Lower lobe of right lung (tissue), 2 donors: ENCODE measurements at places on chromosomes 2 and 18. TPM values are rescaled to one million over a fixed set of nuclear protein-coding genes. Genes with fewer than 3 reads are reported as not detected.

The HOXD12 gene
- not detected for total RNA-seq

DNA sequence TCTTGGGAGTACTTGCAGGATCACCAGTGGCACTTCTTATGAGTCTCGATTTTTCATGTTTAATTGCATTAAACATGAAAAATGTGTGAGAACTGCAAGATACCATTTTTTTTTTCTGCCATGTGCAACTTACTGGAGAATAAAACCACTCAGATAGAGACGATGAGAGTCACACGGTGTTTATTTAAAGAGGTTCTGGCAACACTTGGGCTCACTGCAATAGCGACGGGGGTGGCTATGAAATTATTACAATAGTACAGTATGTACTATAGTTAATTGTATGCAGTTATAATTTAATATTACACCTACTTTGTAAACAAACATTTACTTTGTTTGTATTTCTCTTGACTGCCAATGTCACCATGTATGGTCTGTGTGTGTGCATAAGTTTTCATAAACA, 479.8 kb downstream of the NUP35 start:
- no peak for DNase-seq

The DIS3L2 gene
- total RNA-seq, result 34.4 TPM

The KIAA1328 gene
- total RNA-seq, result 17.8 TPM

The NEB gene
- total RNA-seq, result 0.83 TPM

The ERBB4 gene
- total RNA-seq, result 25.3 TPM

DNA sequence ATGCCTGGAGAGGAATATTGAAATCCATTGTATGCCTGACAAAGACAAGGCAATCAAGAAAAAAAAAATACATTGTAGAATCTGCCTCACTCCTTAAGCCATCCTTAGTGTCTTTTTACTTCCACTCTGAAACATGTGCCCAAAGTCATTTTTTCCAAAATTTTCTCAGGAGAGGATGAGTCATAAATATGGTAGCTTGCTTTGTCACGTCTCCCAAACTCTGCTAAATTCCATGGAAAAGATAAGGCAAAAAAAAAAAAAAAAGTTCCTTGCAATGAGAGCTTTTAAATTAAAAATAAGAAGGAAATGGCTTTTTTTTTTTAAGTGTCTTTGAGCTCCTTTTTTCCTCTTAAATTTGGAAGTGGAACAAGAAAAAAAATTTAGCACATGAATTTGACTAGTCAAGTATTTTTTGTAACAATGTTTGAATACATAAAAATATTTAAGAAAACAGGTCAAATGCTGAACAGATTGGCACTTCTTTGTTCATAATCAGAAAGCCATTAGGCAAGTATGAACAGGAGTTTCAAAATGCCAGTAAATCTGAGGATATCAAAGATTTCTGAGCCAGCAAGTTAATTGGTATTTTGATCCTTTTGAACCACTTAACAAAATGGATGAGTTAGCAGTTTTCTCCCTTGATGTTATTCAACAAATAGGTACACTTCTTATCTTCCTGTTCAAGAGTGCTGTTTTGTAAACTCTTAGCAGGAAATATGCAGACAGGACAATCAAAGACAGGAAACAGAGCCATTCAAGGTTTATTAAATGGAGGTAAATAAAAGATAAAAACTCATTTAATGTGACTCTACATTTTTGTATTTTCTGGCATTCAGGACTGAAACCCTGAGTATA, 247.3 kb upstream of the SP5 start:
- no peak for DNase-seq

DNA sequence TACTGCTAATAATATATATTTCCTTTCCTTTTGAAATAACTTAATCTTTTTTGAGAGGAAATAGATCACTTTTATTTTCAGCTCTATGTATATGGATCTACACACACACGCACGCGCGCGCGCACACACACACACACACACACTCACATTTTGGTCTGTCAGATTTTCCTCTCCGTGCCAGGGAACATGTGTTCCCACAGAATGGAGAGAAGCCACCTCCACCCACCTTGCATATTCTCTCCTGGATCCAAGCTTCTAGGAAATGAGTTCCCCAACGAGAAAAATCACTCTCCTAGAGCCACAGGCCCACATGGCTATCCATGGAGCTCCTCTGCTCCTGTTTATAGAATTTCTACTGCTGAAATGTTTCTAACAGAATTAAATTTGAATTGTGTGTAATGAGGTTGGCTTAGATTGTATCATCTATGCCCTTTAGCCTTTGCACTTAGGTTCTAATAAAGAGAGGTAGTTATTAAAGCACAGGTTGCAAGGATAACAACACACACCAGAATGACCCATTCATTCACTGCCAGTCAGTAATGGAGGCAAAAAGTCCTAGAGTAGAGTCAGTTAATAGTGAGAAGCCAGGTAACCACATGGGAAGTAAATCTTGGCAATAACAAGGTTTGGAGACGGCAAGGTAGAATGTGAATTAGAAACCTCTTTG, 19.7 kb downstream of the IFIH1 start:
- DNase-seq, result no peak

GRCh38 chr2:155250800-155251199, 552.3 kb downstream of the KCNJ3 start:
- DNase-seq, result no peak

The CHRND gene
- not detected for total RNA-seq

The E2F6 gene
- 12.3 TPM for total RNA-seq

The VWC2L gene
- total RNA-seq, result not detected

- DNase-seq, result no peak
These were observed 2.6 kb upstream of the CD207 start for GRCh38 chr2:70837980-70838925.

The GKN1 gene
- total RNA-seq, result not detected

The KIAA2012 gene
- total RNA-seq, result 2.8 TPM

GRCh38 chr2:113216891-113217454, 43.2 kb downstream of the PSD4 start:
- no peak for DNase-seq

GRCh38 chr2:35822716-35823115, 532.9 kb upstream of the CRIM1 start:
- no peak for DNase-seq

The DYNC1I2 gene
- 77.2 TPM for total RNA-seq

The CD8B gene
- 1.5 TPM for total RNA-seq

The WDR43 gene
- total RNA-seq, result 27.9 TPM

The PHOSPHO2 gene
- 6.1 TPM for total RNA-seq

The ERFE gene
- not detected for total RNA-seq

The MYL12B gene
- 318 TPM for total RNA-seq

The SCN7A gene
- total RNA-seq, result 69.0 TPM

The PTCD3 gene
- 73.3 TPM for total RNA-seq

The SPP2 gene
- not detected for total RNA-seq

- DNase-seq, result no peak
These were observed 44.4 kb downstream of the CRACDL start for GRCh38 chr2:98891591-98891990.

- no peak for DNase-seq
These were observed 753.0 kb downstream of the CNTNAP5 start for GRCh38 chr2:124778076-124778475.

DNA sequence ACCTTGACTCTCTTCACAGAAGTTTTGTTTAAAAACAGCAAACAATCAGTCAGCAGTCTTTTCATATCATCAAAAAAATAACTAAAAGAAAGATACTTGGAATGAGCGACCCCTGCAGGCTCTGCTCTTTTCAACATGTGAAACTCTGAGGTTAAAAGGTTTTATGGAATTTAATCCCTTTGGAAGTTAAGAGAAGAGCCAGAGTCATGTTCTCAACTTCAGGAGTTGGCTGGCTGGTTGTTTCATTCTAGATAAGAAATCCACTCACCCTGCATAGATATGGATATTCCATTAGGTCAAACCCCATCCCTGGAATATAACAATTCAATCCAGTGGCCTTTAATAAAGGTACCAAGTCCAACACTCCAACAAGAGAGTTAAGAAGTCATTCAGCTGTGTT, 115.6 kb upstream of the RMDN2 start:
- no peak for DNase-seq

The SCG2 gene
- total RNA-seq, result 0.71 TPM

GRCh38 chr2:205017381-205017780, 472.1 kb downstream of the PARD3B start:
- DNase-seq, result no peak

DNA sequence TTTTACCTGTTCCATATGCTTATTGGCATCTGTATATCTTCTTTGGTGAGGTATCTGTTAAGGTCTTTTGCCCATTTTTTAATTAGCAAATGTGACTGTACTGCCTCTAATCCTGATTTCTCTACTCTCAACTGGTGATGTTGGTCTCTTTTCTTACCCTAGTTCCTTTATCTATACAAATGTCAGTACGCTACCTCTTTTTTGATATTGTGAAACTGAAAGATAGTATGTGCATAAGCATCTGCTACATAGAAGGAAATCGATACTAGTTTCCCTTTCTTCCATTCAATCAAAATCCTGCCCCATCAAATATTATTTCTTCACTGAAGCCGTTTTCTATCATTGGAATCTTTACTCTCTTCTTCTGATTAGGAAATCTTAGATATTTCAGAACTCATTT, 194.9 kb upstream of the SPOPL start:
- DNase-seq, result no peak
